ENCODE measurements at places on chromosomes 6 and 20.

DNA sequence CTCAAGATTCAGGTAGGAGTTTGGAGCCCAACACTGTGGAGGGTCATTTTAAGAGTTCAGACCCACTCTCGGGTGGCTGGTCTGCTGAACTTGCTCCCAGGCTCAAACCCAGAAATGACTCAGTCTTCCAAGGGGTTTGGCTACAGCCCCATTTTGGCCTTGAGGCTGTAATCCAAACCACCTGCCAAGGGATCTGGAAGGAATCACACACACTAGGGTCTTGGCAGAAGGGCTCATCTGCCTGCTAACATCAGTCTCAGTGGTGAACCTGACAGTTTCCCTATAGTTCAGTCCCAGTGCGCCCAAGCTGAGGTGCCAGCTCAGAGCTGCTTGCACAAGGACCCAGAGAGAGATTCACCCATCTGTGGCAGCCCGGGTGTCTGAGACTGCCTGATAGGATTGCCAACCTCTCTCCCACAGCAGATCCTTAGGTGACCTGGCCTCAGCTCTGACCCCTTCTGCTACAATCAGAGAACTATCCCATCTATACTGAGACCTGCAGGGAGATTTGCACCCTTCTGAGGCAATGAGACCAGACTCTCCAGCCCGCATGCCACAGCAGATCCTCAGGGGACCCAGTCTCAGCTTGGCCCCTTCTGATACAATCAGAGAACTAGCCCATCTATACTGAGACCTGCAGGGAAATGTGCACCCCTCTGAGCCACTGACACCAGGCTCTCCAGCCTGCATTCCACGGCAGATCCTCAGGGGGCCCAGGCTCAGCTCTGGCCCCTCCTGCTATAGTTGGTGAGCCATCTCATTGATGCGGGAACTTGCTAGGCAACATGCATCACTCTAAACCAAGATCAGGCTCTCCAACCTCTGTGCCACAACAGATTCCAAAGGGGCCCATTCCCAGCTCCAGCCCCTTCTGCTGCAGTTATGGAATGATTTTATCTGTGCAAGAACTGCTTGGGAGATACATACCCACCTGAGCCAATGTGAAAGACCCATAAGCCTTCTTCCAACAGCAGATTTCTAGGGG is 48.2 kb downstream of the THBS2 start:
- DNase-seq: no peak

GRCh38 chr6:47308552-47309290 is 984 bp downstream of the TNFRSF21 start:
- peak; percentile 43 for DNase-seq

DNA sequence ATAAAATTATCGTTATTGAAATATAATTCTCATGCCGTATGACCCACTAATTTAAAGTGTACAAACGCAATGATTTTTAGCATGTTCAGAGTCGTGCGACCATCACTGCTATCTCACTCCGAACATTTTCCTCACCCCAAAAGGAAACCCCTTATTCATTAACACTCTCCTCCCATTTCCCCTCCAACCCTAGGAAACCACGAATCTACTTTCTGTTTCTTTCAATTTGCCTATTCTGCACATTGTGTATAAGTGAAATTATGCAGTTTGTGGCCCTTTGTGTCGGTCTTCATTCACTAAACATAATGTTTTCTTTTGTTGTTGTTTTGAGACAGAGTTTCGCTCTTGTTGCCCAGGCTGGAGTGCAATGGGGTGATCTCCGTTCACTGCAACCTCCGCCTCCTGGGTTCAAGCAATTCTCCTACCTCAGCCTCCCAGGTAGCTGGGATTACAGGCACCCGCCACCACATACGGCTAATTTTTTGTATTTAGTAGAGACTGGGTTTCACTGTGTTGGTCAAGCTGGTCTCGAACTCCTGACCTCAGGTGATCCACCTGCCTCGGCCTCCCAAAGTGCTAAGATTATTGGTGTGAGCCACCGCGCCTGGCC is 99.7 kb upstream of the ZNF217 start:
- DNase-seq: no peak

DNA sequence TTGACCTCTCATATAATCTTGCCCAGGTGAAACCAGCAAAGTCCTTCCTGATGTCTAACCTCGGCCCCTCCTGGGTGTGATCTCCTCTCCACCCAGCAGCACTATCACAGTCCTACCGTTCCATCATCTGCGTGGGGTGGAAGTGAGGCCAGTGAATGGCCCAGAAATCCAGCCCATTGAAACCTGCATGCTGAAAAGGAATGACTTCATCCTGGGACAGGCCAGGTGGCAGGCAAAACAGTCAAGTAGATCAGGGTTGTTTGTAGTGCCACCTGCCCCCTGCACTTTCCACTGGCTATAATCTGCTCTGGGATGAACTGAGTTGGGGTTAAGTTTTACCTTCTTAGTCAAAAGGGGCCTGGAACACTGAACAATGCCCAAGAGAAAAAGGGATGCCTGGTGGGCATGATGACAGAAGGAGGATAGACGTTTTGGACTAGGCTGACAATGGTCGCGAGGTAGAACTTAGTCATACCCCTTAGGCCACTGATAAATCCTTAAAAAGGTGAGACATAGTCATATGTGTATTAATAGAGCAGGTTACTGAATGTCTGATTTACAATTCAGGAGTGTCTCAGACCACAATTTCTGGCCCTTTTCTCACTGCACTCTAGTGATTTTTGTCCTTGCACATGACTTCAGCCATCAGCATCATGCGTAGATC is 8.1 kb upstream of the HSP90AB1 start:
- no peak for DNase-seq

- DNase-seq: no peak
Measured at GRCh38 chr6:69957985-69958559, 91.7 kb downstream of the COL19A1 start.

GRCh38 chr20:2914160-2914559 is 40.9 kb downstream of the PTPRA start:
- no peak for DNase-seq

DNA sequence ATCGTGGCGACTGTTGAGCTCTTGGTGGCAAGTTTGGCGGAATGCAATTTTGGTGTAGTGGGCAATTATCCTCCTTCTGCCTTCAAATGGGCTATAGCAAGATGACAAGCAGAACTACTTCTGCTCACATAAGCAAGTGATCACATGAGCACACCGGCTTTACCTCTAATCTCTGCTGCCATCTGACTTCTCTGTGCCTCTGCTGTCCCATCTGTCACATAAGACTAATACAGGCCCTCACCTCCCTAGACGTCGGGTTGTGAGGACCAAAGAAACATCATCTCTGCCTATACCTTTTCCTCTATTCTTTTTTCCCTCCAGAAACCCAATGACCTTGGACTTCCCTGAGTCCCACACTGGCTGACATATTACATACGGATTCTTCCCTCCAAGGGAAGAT is 13.3 kb upstream of the WTAP start:
- no peak for DNase-seq

DNA sequence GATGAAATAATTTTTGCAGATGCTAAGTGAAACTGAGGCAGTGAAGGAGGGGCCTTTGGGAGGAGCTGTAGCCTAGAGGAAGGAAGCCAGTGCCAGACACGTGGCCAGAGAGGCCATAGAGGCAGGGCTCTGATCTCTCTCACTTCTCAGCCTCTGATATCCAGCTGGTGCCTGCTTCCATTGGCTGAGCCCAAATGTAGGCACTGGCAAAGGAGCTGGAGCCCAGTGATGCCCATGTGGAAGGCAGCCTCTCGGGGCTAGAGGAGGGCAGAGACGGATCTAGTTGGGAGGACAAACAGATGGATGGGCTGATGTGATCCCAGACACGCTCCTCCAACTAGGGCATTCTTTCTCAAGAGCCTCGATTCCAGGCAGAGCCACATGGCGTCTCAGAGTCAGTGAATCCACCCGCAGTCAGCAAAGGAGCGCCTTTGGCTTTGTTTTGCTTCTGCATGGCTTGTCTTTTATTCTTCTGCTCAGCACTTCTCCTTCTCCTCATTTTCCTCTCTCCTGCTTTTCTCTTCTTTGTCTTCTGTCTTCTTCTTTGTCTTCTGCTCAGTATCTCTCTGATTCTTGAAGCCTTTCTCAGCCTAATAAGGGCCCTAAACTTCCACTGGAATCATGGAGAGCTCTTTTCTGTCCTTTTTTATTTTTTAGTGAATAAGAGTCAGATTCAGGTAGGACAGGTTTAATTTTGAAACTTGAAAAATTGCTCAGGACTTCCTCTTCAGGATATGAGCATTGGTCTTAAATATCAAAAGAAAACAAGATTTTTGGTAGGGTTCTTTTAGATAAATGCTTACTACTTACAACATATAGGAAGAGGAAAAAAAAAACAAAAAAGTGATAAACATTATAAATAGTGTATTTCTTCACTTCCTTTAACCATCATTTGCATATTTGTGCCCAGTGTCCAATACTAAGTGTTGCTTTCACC is 41.8 kb downstream of the CYP24A1 start:
- no peak for DNase-seq

DNA sequence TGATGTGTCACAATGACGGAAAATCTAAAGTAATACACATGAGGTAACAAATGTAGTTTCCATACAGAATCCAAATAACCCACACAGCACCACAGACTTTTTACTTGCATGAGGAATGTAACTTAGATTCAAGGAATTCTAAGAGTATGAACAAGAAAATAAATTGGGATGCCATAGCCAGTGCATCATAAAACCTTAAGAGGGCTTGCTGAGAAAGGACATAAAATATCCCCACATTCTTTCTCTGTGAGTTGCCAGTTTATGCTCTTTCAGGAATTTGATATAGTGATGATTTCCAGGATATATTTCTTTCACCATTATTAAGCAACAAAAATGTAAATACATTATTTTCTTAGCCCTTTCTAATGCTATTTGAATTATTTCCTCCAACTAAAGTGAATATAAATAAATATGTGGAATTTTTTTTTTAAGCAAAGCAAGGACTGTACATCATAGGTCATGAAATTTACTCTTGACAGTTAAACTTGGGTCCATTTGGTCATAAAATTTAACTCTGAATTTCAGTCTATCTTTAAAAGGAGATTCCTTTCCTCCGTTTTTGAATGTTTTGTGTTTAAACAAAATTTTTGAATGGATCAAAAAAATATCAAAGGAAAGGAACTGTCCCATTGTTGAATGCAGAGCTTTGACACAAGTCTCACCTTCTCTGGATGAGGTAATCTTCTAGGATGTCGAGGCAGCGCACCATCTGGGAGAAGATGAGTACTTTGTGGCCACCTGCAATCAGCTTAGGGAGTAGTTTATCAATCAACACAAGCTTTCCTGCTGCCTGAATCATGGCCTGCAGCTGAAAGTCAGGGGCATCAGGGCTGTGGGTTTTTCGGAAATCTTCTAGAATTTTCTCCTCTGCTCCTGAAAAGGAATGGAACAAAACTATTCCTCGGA is 116.3 kb upstream of the EMILIN3 start:
- no peak for DNase-seq

Measured in activated T-cell treated with anti-CD3 and anti-CD28 coated beads, Interleukin-2, amount 50 U/mL, for 48 hours (primary cell).